ENCODE measurements at places on chromosomes 12 and 14.

- DNase-seq = peak; percentile 90
These were observed 962 bp downstream of the LEMD3 start for GRCh38 chr12:65170209-65170881.

- no peak for DNase-seq
These were observed 59.6 kb upstream of the CPSF6 start for GRCh38 chr12:69179786-69180185.

DNA sequence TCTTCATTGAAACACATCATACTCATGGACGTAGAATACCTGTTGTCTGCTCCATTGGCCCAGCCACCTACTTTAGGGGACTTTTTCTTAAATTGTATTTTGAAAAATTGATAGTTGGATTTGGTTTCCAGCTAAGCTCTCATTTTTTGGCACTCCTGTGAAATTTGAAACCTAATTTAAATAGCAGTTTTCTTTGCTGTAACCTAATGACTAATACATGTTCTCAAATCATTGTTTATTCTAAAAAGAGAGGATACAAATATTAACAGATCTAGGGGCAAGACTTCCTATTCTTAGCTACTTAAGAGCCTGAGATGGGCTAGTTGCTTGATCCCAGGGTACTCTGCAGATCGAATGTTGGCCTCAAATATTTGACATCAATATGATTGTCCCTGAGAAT, 78.9 kb downstream of the PLEKHA5 start:
- DNase-seq = no peak

- no peak for DNase-seq
These were observed 186.5 kb downstream of the PHETA1 start for GRCh38 chr12:111182382-111182781.

DNA sequence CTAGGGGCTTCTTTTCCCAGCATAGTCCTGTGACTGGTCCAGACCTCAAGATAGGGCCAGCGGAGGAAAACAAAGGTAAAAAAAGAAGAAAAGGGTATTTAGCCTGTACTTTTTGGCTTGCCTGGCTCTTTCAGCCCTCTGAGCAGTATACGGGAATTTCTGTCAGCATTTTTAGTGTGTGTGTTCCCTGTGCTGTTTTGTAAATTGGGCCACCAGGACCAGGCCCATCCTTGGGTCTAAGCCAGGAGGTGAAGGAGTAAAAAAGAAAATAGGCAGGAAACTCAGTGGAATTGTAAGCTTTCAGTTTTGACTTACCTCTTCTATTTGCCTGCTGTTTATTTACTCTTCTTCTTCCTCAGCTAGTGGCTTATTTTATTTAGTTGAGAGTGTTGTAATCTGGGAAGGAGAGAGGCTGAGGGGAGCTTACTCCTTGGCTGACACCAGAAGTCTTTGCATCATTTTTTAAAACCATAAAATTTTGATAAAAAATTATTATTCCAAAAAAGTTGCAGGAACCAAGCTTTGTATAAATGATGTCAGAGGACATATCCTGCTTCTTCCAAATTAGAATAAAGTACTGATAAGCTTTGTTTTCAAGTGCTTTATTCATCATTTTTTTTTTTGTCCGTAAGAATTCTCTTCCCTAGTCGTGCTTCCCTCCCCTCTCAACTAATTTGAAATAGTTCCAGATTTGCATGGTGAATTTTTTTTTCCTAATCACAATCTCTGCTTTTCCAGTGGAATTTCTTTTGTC, 63.7 kb downstream of the DIP2B start:
- DNase-seq = no peak

GRCh38 chr14:100376751-100377171, 53.6 kb downstream of the SLC25A47 start:
- DNase-seq = no peak

GRCh38 chr12:67919406-67919805, 69.8 kb upstream of the IFNG-AS1 start:
- no peak for DNase-seq

GRCh38 chr12:103677341-103677740, 90.3 kb downstream of the STAB2 start:
- DNase-seq = no peak

- no peak for DNase-seq
These were observed 60.3 kb downstream of the KLRG1 start for GRCh38 chr12:9049520-9050133.

- no peak for DNase-seq
These were observed 42.1 kb downstream of the DYRK2 start for GRCh38 chr12:67690656-67691055.

Measured in aorta (tissue), 5 donors.